ENCODE measurements at places on chromosomes 13 and 19. TPM values are rescaled to one million over a fixed set of nuclear protein-coding genes. Genes with fewer than 3 reads are reported as not detected.

The BTBD2 gene
- polyA plus RNA-seq: 5.3 TPM

DNA sequence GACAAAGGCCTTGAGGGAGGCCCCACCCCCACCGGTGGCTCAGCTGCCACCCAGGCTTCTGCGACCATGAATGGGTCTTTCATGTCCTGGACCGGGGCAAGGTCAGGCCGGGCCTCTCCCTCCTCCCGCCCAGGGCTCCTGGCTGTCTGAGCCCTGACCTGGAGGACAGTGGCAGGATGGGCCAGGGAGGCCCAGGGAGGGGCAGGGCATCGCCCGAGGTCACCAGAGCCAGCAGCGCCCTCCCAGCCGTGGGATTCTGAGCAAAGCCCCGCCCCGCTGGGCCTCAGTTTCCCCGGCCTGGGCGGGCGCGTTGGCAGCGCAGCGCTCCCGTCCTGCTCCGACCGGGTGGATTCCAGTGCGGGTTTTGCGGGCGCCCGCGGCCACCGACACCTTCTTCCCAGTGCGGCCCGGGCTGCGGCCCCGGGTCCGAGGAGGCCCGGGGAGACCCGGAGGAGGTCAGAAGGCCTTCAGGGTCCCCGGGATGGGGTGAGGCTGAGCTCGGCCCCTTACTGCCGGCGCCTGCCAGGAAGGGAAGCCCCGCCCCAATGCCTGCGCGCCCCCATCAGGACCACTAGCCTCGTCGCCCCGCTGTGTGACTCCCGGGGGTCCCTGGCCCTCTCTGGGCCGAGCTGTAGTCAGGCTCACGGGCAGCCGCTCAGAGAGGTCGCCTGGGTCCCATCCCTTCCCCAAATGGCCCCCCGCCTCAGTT lies 24.6 kb upstream of the SEMA6B start:
- no peak for DNase-seq

DNA sequence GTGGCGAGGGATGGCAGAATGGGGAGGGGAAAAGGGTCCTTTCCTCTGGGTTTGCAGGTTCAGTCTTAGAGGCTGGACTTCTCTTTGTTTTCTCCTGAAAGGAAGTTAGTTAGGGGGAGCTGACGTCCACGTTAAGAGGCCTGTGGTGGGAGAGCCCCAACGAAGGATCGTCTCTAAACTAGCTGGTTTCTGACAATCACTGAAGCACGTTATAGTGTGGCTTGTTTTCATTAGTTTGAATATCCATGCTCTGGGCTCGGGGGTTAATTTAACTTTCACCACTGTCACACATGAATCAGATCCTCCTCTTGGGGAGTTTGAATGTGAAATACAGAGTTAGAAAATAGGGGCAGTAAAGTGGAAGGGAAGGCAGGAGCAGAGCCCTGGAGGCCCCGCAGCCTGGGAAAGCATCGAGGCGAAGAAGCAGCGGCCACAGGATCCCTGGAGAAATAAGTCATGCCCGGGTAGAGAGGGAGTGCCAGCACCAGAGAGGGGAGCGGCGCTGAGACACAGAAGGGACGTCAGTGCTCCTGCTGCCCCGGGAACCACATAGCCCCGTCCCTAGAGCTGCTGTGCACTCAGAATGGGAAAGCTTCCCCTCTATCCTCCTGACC lies 31.1 kb upstream of the AMER2 start:
- DNase-seq: no peak

DNA sequence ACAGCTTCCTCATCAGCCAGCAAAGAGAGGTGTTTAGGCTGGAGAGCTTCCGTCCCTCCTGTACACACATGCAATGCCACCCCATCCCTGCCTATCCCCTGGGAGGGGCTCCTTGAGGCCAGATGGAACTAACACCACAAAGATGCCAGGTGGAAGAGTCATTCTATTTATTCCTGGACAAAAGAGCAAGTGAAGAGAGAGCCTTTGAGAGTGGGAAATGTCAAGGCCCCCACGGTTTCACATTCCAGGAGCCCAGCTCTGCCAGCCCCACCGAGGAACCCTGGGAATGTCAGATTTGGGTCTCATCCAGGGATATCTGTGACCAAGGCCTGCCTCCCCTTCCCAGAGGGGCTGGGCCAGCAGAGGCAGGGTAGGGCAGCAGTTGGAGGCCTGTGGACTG lies 30.8 kb upstream of the IGFL1 start:
- DNase-seq: no peak

- no peak for DNase-seq
These were observed 1684.2 kb upstream of the SLC10A2 start for GRCh38 chr13:104750377-104750776.

DNA sequence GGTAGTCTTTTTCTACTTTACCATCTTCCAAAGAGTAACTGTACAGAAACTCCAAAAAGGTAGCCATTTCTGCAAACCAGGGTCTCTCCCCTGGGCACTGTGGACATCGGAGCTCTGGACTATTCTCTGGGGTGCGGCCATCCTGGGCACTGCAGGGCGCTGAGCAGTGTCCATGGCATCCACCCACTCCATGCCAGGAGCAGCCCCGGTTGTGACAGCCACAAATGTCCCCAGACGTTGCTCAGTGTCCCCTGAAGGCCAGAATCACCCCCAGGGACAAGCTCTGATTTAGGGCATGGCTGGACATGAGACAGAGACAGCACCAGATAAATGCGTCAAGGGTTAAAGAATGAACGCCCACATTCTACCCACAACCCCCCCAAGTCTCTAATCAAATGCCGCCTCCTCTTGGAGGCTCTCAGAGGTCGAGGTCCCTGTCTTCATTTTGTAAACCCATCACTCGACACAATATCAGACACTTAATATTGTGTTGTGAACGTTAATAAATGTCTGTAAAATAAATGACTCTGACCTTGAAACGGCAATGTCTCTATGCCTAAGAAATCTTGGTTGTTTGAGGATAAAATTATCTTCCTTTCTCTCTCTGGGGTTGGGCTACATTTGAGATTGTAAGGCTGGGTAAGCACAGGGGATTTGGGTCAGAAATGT lies 8.9 kb downstream of the GNG7 start:
- no peak for DNase-seq

The MYDGF gene
- 146 TPM for polyA plus RNA-seq

The GPR12 gene
- not detected for polyA plus RNA-seq

The TTYH1 gene
- not detected for polyA plus RNA-seq

The IFI30 gene
- polyA plus RNA-seq: 10.9 TPM

GRCh38 chr13:41408121-41408520 lies 49.2 kb upstream of the RGCC start:
- DNase-seq: no peak

DNA sequence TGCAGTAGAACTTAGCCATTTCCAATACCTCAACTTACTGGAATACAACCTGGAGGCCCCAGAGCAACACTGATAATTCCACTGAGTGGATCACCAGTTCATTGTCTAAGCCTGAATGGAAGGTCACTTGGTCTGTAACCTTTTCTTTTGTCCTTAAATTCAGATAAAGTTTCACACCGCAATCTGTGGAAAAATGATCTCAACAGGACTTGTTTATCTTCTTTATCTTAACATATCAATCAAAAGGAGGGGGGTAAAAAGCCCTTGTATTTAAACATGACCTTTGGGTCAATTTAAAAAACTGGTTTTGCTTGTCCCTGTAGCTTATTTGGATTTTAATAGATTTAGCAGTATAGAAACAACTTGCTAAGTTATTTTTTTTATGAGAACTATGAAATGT lies 21.6 kb downstream of the SAE1 start:
- DNase-seq: no peak

DNA sequence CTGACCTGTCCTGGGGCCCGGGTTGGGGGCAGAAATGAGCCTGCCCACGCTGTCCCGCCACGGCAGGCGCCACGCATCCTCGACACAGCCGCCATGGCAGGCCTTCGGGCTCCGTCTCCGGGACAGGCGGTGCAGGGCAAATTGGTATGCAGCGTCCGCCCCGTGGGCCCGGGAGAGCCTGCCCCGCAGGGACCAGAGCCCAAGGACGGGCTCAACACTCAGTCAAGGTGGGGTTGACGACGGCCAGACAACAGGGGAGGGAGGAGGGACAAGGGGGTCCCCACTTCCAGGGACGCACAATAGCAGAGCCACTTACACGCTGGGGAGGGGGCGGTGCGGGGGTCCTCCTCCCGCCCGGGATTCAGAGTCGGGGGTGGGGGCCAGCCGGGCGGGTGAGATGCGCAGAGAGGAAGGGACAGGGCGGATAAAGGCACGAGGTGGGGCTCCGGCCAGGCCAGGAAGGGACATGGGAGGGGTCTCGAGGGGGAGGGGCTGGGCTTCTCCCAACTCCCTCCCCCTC lies 1.2 kb downstream of the CTXN1 start:
- DNase-seq: no peak
